Hepatic stellate cell (primary cell): ENCODE measurements at places on chromosomes 5 and 9.

DNA sequence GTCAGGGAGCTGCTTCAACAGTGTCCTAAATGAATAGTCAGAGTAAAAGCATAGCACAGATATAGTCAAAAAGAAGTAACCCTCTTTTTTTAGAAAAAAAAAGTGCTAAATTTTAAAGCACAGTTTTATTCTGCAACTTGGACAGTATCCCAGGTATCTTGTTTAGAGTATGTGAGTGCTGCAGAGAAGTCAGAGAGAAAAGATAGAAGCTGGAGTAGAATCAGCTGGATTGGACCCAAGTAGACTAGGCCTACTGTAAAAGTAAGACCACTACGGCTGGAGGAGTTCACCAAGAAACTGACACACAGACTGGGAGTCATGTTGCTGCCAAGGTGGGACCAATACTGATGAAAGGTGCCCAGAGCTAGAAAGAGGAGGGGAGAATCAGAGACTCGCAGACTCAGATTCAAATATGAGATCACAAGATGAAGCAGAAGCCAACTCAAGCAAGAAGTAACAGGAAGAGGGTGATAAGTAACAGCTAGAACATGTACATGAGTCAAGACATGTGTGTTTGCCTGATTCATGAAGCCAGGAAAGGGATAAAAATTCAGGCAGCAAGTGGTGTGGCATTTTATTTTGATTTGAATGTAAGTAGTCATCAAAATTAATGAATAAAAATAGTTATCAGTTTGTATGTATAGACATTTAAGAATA, 25.6 kb upstream of the TUSC1 start:
- no peak for DNase-seq

DNA sequence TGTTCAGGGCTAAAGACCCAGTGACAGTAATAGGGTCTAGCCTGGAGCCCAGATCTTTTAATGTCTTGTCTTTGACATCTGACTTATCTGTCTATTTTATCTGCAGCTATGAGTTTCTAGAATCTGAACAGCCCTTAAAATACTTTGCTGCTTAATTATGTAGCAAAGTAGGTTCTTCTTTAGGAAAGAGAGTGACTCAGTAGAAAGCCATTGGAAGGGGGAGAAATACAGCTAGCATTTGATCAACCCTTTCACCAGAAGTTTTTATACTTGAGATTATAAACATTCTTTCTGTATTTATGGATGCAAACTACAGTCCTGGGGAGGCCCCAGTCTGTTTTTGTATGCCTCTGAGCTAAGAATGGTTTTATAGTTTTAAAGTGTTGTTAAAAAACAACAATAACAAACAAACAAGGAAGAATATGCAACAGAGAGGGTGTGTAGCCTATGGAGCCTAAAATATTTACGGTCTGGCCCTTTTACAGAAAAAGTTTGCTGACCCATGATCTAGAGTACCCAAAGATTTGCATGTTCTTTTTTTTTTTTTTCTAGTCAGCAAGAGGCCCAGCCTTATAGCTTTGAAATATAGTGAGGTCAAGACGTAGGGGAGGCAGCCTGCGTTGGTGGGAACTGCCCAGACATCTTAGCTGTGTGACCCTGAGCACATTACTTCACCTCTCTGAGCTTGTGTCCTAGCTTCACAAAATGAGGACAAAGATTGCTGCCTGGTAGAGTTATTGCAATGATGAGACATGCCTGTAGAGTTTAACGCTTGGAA, 9.7 kb downstream of the GSN start:
- no peak for DNase-seq

DNA sequence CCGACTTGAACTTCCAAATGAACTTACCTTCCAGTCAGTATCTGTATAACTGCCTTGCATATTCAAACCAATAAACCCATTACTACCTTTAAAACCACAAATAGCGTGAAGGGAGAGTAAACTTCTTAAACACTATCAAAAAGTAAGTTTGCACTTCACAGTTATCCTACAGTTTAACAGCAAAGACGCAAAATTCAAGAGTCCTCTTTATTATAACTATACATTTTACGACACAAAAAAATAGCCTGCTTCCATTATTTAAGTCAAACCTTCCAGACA, 1.8 kb downstream of the PTBP3 start:
- DNase-seq = no peak

GRCh38 chr9:5278486-5278885, 26.0 kb downstream of the RLN2 start:
- DNase-seq = no peak

GRCh38 chr9:107190061-107190935, 92.8 kb upstream of the RAD23B start:
- DNase-seq = no peak
